ENCODE measurements at places on chromosomes 1 and 21.

DNA sequence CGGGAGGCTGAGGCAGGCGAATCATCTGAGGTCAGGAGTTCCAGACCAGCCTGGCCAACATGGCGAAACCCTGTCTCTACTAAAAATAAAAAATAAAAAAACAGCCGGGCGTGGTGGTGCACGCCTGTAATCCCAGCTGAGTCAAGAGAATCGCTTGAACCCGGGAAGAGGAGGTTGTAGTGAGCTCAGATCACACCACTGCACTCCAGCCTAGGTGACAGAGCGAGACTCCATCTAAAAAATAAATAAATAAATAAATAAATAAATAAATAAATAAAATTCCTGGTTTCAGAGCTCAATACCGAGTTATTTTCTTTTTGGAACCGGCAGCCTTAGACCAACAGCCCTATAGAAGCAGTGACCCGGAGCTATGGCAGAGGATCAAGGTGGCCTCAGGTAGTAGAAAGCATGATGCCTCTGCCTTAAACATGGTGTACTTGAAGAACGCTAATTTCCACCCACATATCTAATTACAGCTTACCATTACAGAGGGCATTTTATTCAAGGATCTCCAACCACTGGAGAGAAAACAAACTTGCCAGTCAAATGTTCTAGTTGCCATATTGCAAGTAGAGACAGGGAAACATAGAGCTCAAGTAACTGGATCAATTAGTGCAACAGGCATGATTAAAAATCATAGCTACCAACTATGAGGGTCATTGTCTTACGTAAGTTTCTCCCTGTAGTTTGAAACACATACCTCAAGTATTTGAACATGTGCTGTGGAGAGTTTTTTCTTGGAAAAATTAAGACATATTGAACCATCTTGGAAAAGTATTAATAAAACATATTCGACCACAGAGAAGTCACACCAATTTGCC, 2.0 kb upstream of the ENAH start:
- DNase-seq: no peak

- no peak for DNase-seq
Measured at GRCh38 chr1:16315437-16315836, 36.8 kb downstream of the FBXO42 start.

GRCh38 chr1:25666460-25666859, 49.9 kb downstream of the MAN1C1 start:
- DNase-seq: no peak

DNA sequence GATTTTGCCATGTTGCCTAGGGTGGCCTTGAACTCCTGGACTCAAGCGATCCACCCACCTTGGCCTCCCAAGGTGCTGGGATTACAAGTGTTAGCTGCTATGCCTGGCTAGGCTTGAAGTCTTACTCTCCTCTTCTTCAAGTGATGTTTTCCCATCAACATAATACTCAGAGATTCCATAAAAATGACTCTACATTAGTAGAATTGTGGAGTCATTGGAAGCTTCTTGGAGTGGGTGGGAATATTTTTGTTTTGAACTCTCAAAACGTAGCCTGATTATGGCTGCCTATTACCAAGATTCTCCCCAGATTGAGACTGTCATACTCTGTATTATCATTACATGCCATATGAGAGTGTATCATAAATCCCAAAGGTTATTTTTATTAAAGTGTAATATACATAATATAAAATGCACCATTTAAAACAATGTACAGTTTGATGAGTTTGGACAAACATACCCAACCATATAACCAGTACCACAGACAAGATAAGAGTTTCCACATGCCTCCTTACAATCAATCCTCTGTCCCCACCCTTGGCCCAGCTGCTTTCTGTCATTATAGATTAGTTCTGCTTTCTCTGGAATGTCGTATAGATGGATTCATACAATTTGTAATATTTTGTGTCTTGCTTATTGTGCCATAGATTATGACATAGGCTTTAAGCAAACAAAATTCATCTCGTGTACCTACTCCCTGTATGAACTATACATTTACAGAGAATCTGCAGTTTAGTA, 8.0 kb upstream of the DNM3 start:
- DNase-seq: no peak

DNA sequence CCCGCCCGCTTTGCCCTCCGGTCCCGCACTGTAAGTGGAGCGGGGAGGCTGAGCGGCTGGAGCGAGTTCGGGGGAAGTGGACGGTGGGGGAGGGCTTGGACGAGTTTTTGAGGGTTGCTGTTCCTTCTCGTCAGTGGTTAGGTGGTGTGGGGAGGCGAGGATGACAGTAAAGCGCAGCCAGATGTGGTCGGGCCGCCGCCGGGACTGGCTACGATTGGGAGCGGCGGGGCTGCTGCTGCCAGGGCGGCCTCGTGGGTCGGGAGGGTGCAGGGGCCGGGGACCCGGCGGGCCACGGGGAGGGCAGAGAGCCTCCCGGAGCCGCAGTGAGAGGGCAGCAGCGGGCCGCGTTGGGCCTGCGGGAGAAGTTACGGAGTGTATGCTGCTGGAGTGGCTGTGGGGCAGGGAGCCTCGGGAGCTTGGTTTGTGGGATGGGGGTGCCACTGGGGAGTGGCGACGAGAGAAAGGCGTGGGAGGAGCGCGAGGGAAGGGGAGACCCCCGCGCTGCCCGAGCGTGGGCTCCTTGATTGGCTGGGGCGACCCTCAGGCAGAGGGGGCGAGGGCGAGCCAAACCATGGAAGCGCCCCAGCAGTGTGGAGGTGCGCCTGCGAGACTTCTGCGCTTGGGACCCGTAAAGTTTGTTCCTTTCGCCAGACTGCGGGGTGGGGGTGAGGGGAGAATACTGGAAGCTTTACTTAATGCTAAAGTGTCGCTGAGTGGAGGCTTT, 2.1 kb downstream of the ADGRL2 start:
- no peak for DNase-seq

DNA sequence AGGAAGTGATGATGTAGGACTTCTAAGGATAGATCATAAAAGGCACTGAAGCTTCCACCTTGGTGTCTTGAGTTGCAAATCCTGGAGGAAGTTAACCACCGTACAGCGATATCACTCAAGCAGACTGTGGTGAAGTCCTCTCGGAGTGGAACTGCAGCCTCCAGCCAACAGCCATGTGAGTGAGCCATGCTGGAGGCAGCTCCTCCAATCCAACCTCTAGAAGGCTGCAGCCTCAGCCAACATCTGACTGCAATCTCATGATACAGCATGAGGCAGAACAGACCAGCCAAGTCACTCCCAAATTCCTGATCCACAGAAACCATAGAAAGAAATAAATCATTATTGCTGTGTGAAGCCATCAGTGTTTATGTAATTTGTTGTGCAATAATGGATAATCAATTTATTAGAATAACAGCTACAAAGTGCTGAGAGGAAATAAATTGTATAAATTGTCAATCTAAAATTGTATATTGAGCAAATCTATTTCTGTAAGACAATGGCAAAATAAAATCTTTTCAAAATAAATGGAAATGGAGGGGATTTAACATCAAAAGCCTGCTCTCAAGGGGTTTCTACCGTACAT, 65.0 kb downstream of the PRSS38 start:
- no peak for DNase-seq

- no peak for DNase-seq
Measured at GRCh38 chr1:61120998-61121397, 38.6 kb downstream of the NFIA start.

DNA sequence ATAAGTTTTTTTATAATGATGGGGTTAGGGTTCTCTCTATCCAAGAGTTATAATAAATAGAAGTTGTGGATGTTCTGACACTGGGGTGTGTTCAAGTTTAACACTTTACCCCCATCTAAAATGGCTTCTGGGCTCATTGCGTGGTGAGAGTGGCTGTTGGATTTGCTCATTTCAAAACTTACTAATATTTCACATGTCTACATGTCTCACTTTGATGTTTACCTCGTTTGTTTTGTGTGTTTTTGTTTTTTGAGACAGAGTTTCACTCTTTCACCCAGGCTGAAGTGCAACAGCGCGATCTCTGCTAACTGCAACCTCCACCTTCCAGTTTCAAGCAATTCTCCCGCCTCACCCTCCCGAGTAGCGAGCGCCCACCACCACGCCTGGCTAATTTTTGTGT, 3.7 kb downstream of the RRP1B start:
- no peak for DNase-seq

GRCh38 chr1:71047635-71048607, at the start of gene PTGER3:
Gene PTGER3 (minus strand): TSS chr1:71047816. CDS start chr1:71047577, 239 bp downstream.
- DNase-seq: peak; percentile 53

GRCh38 chr1:40984066-40984465, 4.6 kb downstream of the CTPS1 start:
- no peak for DNase-seq

DNA sequence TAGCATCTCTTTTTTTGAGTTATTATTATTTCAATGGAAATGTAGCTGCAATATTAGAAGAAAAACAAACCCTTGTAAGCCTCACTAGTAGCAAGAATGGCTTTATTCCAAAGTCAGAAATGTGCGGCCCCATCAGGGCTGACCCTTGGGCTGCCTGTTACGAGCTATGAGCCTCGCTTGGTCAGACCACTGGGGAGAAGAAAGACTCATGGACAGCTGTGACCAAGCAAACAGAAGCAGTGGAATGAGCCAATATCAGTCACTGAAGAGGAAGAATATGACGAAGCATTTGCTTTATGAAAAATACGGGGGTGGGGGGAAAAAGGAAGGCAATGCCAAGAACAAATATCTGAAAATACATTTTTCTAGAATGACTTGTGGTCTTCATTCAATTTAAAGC, 504.5 kb downstream of the LMO4 start:
- no peak for DNase-seq

DNA sequence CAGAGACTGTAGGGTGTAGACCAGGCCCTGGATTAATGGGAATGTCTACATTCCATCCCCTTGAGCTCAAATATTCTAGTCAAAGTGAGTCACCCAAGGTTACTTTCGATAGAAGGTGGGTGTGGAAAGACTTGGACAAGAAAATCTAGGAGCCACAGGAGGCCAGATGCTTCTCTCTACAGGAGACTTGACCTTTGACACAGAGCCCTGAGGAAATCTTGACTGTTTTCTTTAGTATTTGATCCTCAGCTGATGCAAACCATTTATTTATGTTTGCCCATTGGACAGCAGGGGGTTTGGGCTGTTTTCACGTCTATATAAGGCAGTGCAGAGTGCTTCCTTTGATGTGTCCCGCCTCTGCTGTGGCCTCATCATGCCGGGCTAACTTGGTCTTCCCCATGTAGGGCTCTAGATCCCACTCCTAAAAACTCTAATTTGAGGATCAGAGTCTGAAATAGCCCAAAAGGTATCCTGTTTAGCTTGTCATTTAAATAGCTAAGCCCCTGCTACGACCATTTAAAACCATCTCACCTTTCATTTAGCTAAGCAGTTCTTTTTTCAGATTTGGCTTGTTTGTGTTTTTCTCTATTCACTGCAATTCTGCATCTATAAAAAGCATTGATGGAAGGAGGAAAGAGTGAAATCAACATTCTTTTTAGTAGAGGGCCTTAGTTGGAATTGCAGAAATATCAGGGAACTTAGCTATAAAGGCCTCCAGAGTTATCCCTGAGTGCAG, 15.5 kb upstream of the MAP3K7CL start:
- no peak for DNase-seq

- DNase-seq: no peak
Measured at GRCh38 chr21:40689217-40689616, 157.7 kb downstream of the DSCAM start.

DNA sequence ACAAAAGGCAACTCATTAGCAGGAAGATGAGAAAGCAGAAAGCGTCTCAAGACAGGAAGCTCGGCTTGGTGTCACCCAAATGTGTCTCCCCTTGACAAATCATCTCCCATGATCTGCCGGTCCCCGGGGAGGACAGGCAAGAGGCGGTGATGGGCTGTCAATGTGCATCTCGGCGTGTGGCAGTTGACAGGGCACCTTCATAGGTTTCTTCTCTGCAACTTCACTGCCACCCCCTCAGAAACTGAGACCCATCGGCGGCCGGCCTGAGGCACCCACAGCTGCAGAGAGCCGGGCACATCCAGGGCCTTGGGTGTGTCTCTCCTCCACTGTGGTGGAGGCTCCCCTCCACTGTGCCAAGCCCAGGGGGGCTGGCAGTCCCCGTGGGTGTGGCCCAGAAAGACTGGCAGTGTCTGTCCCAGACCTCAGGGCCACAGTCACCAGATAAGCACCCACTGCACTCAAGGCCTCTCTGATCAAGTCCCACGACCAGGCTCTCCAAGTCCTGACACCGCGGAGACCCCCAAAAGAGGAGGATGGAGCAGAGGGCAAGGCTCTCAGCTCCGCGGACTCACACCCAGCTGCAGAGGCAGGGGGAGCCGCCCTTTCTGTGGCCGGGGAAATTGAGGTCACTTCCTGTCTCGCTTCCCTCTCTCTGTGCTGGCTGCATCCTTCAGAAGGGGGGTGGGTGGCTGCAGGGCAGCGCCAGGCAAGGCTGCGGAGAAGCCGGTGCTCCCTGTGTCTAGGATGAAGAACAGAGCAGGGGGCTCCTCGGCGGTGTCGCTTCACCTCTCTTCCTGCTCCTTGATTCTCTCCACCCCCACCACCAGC, 39.6 kb upstream of the LBR start:
- peak; percentile 67 for DNase-seq

DNA sequence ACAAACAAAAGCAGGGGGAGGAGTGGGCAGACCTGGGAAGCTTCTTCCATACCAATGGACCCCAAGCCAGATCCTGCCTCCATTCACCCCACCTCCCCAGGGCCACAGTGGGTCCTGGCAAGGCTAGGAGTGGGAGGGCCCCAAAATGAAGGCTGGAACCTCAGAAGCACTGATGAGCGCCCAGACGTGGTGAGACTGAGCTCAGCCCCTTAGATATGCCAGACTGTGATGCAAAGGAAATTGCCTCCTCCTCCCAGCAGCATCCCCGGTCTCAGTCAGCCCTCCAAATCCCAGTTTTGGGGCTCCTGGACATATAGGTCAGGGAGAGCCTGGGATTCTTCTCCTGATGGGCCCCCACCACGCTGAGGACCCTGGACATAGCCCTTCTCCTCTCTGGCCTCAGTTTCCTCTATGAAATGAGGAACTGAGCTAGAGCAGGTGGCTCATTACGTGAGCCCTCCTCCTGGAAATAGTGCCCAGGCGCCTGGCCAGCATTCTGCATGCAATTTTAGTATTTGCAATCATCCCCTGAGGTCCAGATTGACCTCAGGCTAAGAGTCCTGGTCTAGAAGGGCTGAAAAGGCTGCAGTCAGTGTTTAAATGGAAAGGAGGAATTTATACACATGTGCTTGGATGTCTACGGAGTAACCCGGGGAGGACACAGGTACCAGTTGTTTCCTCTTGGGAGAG, 33.5 kb downstream of the RHBG start:
- no peak for DNase-seq

DNA sequence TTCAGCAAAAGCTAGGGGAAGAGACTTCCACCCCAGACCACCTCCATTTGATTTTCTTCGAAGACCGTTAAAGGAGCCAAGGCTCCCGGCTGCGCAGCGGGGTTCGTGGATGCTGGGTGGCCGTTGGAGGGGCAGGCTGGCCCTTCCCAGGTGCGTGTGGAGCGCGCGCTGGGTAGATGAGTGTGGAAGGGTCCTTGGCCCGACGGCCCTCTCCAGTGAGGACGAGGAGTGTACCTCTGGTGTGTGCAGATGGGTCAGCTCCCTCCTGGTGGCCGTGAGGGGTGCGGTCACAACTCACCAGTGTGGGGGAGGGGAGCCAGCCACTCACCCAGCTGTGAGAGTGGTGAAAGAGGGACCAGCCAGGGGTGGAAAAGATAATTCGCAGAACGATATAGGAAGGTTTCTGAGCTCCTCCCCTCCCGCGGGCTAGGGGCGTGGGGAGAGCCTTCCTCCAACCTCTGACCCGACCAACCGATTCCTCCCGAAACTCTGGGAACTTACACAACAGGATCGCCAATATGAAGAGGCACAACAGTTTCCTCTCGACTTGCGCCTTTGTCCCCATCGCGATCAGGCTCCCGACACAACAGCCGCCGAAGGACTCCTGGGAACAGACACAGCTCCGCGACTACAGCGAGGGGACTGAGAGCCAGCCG, at the start of gene F11R:
Gene F11R, minus strand, starts transcription at position 644 of the 656 bp plus-strand sequence. Its CDS starts 79 bp downstream, at position 565.
- no peak for DNase-seq

- no peak for DNase-seq
Measured at GRCh38 chr1:208807446-208808127, 563.4 kb upstream of the PLXNA2 start.
